ENCODE measurements at places on chromosomes 16 and 17.

DNA sequence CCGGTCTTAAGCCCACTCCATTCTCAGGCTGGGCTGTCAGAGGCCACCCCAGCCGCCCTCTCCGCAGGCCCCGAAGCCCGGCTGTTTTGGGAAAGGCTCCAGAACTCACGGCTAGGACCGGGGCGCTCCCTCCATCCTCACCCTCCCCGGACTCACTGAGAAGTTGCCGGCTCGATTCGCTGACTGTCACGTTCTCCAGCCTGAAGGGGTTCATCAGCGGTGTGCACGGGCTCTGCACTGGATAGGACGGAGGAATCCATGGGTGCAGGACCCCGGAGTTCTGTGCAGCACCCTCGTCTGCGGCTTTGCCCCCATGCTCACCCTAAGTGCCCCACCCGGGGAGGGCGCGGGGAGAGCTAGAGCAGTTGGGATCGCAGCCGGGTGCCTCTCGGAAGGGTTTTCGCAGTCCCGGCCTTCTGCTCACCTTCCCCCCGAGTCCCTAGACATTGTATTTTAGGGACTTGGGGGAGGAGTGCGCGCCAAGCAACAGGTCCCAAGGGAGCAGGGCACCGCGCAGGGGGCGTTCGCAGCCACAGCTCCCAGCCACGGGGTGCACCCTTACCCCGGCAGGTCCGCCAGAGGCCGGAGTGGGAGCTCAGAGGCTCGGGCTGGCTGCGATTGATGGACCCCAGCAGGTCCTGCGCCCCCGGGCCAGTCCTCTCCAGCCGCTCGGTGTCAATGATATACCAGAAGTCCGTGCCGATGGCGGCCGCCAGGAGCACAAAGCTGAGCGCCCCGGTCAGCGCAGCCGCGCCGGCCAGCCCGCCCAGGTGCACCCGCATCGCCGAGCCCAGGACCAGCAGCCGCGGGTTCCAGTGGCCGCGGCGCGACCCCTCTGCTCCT is 1.0 kb downstream of the TMEM114 start:
- DNase-seq: no peak

DNA sequence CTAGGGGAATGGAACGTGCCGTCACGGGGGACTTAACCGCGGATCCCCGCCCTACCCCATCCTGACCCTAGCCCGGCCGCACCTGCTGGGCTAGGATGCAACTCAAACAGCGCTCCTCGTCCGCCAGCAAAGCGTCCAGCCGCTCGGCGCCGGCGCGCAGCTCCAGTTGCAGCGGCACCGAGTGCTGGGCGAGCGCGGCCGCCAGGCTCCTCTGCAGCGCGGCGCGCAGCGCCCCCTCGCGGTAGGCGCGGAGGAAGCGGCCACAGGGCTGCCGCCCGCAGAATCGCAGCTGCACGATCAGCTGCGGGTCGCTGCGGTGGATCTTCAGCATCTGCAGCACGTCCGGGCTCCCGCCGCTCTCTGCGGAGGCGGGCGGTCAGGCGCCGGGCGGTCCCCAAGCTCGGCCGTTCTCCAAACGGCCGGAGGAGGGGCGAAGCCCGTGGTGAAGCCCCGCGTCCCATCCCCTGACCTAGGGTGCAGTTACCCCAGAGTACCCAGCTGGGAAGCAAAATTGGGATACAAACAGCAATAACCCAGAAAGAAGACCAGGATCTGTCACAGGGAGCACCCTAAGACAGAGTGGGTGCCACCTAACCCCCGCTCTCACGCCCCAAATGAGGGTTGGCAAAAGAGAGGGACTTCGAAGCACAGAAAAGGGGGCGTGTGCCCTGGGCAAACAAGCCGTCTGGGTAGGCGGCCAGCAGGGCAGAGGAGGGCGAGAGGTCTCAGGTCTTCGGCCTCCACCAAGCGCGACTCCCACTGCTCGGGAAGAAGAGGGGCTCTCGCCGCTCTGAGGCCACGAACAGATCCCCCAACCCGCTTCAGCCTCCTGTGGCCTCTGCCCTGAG is 4.2 kb downstream of the TRADD start:
- peak; percentile 60 for DNase-seq

- no peak for DNase-seq
Measured at GRCh38 chr16:72536723-72537435, 364.9 kb upstream of the PMFBP1 start.

DNA sequence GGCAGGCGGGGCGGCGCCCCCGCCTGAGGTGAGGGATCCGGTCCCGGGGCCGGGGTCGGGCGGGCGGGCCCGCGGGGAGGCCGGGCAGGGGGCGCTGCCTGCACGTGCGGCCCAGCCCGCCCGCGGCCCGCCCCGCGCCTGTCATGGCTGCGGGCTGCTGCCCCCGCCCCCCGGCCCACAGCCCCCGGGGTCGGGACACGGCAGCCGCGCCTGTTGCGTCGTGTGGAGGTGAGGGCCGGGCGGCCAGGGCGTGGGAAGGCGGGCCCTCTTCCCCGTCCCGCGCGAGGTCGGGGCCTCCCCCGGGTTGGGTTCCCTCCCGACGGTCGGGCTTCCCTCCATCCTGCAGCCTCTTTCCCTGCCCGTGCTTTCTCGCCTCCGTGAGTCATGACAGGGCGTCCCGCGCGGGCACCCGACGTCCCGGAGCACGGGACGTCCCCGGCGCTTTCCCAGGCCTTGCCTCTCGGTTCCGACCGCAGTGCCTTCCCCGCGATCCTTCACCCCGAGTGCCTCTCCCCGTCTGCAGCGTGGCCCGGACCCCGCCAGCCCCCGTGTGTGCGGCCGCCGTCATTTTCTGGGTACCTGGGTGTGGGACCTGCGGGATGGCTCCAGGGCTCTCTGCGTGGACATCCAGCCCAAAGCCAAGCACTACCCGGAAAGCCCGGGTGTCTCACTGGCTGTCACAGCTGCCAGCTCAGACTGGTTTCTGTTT is 76.7 kb downstream of the CHD9 start:
- DNase-seq: peak; percentile 56

DNA sequence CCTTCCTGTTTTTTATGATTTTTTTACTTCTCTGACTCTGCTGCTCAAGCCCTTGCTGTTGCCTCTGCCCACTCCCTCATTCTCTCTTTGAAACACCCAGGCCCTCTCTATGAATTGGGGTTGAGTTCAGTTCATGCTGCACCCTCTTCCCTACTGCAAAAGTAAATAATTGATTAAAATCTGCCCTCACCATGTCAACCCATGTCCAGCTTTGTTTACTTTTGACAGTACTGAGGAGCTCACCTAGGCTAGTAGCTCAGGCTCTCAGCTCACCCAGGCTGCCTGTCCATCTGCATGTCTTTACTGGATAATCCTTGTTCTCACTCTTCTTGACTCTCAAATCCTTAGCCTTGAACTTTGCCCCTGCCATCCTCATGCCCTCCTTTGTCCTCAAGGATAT is 95.2 kb downstream of the SPACA3 start:
- no peak for DNase-seq

GRCh38 chr17:34252095-34252443 is 3.0 kb upstream of the CCL2 start:
- no peak for DNase-seq

DNA sequence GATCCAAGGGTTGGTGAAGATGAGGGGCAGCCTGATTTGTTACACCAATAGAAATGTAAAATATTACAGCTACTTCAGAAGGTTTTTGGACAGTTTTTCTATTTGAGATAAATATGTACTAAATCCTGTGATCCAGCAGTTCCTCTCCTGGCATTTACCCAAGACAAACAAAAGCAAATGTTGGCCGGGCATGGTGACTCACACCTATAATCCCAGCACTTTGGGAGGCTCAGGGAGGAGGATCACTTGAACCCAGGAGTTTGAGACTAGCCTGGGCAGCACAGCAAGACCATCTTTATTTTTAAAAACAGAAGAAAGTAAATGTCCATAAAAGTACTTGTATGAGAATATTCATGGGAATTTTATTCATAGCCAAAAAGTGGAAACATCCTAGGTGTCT is 64.8 kb upstream of the MRC2 start:
- peak; percentile 71 for DNase-seq

GRCh38 chr16:2040787-2041522 is 6.7 kb downstream of the NTHL1 start:
- no peak for DNase-seq

GRCh38 chr16:1312467-1312816 is 3.0 kb downstream of the UBE2I start:
- no peak for DNase-seq
